ENCODE measurements at places on chromosomes 12 and 14.

DNA sequence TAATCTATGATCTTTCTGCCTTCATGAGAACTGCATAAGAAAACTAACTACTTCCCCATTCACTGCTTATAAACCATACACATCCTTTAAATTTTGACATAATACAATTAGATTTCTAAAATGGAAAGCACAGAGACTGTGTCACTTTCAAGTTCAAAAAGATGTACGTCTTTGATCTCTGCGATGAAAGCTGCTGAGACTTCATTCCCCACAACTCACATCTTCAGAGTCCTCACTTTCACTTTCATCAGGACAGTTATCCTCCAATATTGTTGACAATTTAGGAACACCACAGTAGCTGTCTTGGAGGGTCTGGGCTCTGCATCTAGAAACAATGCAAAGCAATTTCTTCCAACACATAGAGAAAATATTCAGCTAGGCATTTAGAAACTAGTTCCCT, 47.9 kb upstream of the KCNC2 start:
- no peak overlapping the region for H3K27ac ChIP-seq
- no peaks in the 10 kb centered on the region for H3K36me3 ChIP-seq
- peak overlapping the region; percentile 9 for H3K4me3 ChIP-seq
- peaks cover 20% of the 10 kb centered on the region for H3K4me1 ChIP-seq
- no peak for DNase-seq
- H3K27me3 ChIP-seq, result no peaks in the 10 kb centered on the region

GRCh38 chr14:100994082-100994481, 90.6 kb upstream of the RTL1 start:
- no peak for DNase-seq
- peaks cover 26% of the 10 kb centered on the region for H3K27me3 ChIP-seq
- no peaks in the 10 kb centered on the region for H3K36me3 ChIP-seq

GRCh38 chr12:92827836-92828431, 101.2 kb downstream of the EEA1 start:
- no peak overlapping the region for H3K4me3 ChIP-seq
- no peaks in the 10 kb centered on the region for H3K27me3 ChIP-seq
- DNase-seq, result no peak
- H3K4me1 ChIP-seq, result peaks cover 4% of the 10 kb centered on the region
- H3K36me3 ChIP-seq, result peaks cover 7% of the 10 kb centered on the region
- H3K27ac ChIP-seq, result no peak overlapping the region

DNA sequence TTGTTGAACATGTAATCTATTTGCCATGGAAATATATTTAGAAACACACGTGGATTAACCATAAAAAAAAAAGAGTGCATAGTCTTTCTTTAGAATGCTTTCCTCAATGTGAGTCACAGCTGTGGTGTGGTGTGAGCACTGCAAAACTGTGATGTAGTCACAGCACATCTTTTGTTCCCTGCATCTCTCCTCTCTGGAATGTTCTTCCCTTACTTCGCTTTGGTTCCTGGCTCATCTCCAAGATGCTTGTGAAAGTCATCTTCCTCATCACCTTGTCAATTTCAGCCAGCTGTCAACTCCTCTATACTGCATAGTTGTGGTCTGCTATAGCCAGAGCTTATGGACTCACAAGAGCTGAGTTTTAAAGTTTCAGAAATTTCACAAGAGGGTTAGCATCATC, 60.2 kb downstream of the STAB2 start:
- H3K27ac ChIP-seq, result no peak overlapping the region
- H3K27me3 ChIP-seq, result peaks cover 26% of the 10 kb centered on the region
- no peak overlapping the region for H3K4me3 ChIP-seq
- H3K36me3 ChIP-seq, result no peaks in the 10 kb centered on the region
- DNase-seq, result no peak

DNA sequence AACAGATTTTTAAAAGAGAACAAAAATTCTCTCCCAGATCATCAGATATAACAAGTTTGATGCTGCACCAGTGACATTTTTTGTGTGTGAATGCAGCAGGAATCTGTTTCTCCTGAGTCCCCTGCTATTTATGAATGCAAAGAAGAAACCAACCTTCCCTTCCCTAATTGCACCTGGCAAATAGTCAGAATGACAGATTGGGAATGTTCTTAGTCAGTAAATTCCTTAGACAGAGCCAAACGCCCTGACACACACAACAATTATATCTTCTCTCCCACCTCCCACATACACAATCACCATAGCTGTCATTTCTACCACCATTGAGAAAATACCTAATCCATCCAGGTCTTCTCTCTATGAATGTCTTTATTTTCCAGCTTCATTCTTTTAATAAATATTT, 174.4 kb downstream of the ALG10B start:
- no peak overlapping the region for H3K4me3 ChIP-seq
- no peak overlapping the region for H3K27ac ChIP-seq
- no peaks in the 10 kb centered on the region for H3K36me3 ChIP-seq
- DNase-seq, result no peak
- no peaks in the 10 kb centered on the region for H3K27me3 ChIP-seq

DNA sequence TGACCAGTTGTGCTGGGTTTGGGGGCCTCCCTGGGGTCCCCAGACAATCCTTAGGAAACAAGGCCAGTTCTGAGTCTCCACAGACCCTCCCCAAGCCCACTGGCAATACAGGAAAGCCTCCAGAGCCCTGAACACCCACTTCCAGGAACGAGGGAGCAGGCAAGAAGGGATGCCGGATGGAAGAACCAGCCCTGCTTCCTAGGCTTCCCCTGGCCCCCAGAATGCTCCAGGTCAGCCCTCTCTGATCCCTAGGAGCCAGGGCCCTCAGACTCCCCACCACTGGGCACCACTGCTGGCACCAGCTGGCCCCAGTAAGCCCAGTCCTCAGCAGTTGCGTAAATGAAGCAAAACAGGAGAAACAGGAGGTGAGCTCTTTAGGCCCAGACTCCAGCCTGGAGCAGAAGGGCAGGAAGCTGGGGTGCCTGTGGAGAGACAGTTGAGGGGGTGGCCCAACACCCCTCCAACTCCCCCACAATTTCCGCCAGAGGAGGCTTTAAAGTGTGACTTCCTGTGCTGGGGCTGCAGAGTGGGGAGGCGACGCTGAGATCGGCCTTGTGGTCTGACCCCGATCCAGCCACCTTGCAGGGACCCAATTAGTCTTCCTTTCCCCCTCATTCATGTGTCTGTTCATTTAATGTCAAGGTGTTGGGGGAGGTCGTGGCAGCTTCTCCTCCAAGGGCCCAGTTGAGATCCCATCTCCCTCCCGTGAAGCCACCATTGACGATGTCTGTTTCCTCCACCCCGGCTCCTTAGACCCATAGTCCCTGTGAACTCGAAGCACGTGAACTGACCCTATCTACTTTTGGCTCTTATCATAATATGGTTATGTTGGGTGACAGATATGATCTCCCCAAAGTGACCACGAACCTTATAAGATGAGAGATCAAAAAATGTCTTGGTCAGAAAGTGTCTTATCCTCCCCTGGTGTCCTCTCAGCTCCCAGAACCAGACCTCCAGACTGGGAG, 4.7 kb downstream of the TNFRSF1A start:
- H3K36me3 ChIP-seq, result peaks cover 10% of the 10 kb centered on the region
- H3K4me3 ChIP-seq, result no peak overlapping the region
- H3K27me3 ChIP-seq, result no peaks in the 10 kb centered on the region
- peaks cover 37% of the 10 kb centered on the region for H3K4me1 ChIP-seq
- peak; percentile 64 for DNase-seq
- H3K27ac ChIP-seq, result no peak overlapping the region

DNA sequence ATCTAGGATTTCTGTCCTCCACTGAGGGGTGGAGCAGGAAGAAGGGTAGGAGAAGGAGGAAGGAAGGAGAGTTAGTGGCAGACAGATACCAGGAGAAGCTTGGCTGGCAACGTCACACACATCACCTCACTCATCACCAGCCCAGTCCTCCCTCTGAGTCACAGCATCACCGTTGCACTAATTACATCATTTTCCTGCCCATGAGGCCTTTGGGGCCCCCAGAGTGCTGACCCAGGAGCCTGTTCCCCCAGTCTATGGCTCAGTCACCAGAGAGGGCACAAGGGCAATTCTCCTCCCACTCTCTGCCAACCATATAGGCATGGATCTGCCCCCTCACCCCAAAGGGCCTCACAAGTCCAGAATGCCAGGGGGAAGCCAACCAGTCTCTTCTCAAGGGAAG, 4.6 kb downstream of the RND1 start:
- H3K36me3 ChIP-seq, result no peaks in the 10 kb centered on the region
- no peak for DNase-seq
- no peak overlapping the region for H3K27ac ChIP-seq

GRCh38 chr12:58916161-58916621, 4.1 kb downstream of the LRIG3 start:
- H3K4me3 ChIP-seq, result no peak overlapping the region
- peaks cover 32% of the 10 kb centered on the region for H3K27me3 ChIP-seq
- no peak for DNase-seq
- H3K36me3 ChIP-seq, result no peaks in the 10 kb centered on the region

DNA sequence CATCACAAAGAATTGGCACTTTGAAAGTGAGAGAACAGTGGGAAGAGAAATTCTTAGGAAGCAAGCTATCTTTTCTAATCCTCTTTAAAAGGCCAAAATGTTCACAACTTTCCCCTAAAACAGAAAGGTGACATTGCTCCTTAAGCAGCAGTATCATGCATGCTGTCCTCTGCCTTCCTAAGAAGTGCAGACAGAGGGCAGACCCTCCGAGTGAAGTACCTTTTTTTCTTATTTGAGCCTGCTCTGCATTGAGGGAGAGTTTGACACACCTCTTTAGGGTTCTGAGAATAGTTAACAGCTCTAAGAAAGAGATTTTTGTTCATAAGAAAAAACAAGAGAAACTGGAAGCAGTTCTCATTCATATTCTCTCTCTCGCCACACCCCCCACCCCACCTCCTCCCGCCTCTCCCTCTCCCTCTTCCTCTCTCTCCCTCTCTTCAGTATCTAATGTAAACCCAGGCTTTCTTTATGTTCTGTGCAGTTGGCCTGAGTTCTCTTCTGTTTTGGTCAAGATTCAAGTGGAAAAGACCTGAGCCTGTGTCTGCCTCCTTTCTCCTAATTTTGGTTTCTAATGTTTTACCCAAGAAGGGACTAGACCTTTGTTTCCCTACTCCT, 709.1 kb downstream of the DIO2 start:
- no peaks in the 10 kb centered on the region for H3K4me1 ChIP-seq
- H3K27me3 ChIP-seq, result no peaks in the 10 kb centered on the region
- no peak for DNase-seq
- H3K36me3 ChIP-seq, result no peaks in the 10 kb centered on the region
- no peak overlapping the region for H3K27ac ChIP-seq

DNA sequence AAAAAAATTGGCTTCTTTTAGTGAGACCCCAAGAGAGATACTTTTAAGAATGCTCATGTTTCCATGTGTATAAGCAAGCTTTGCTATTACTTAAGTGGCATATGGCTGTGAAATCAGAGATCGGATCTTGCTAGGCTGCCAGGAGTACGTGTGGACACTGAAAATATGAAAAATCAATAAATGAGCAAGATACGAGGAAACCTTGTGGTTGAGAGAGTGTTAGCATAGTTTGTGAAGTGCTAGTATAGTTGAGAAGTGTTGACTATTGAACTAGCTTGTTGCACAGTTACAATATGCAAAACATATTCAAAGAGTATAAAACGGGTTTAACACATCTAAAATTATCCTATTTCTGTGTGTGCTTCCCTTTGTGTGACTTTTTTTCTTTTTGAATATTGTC, 230.9 kb upstream of the NOVA1 start:
- H3K27me3 ChIP-seq, result no peaks in the 10 kb centered on the region
- H3K27ac ChIP-seq, result no peak overlapping the region
- no peaks in the 10 kb centered on the region for H3K4me1 ChIP-seq
- no peak overlapping the region for H3K4me3 ChIP-seq

GRCh38 chr14:72916174-72916573, 10.1 kb upstream of the DCAF4 start:
- H3K27ac ChIP-seq, result no peak overlapping the region
- peaks cover 8% of the 10 kb centered on the region for H3K4me1 ChIP-seq

DNA sequence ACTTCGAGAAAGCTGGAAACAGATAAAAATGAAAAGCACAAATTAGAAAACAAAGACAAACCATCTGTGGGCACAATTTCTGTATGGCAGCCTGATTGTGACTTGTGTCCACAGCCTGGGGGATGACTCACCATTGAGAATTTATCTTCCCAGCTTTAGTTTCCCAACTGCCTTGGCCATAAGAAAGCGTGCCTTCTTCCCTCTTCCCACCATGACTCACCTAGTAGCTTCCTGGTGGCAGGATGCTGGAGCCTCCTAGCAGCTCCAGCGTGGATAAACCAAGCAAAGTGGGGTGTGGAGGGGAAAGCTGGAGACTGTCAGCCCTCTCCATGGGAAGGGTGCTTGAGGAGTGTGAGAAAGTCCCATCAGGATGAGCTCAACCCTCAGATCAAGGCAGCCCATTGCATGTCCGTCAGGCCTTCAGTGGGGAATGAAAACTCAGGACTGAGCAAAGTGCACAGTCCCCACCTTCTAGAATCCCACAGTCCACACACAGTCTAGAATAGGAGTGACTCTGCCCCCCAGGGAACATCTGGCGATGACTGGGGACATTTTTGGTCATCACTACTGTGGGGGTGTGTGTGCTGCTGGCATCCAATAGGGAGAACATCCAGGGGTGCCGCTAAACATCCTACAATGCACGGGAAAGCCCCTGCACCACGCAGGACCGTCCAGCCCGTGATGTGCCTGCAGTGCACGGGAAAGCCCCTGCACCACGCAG, 22.4 kb upstream of the SERPINA6 start:
- H3K27ac ChIP-seq, result peak overlapping the region; percentile 90
- no peak overlapping the region for H3K4me3 ChIP-seq
- DNase-seq, result no peak
- H3K27me3 ChIP-seq, result no peaks in the 10 kb centered on the region
- H3K36me3 ChIP-seq, result no peaks in the 10 kb centered on the region
- peaks cover 7% of the 10 kb centered on the region for H3K4me1 ChIP-seq

- peaks cover 2% of the 10 kb centered on the region for H3K4me1 ChIP-seq
- H3K27ac ChIP-seq, result no peak overlapping the region
- no peak for DNase-seq
- peaks cover 19% of the 10 kb centered on the region for H3K27me3 ChIP-seq
- no peak overlapping the region for H3K4me3 ChIP-seq
- no peaks in the 10 kb centered on the region for H3K36me3 ChIP-seq
Measured at GRCh38 chr12:12095021-12095420, 24.3 kb downstream of the BCL2L14 start.
